ENCODE measurements at places on chromosomes 13 and 19. TPM values are rescaled to one million over a fixed set of nuclear protein-coding genes. Genes with fewer than 3 reads are reported as not detected.

- DNase-seq: no peak
These were observed 95.1 kb downstream of the SLC7A1 start for GRCh38 chr13:29500386-29500785.

The IGFL1 gene
- total RNA-seq: not detected

The PRDX2 gene
- total RNA-seq: 402 TPM

The ZNF653 gene
- total RNA-seq: 13.5 TPM

The KCNRG gene
- not detected for total RNA-seq

Measured in Peyer's patch (tissue), 4 donors.